ENCODE measurements at places on chromosomes 11 and 22.

GRCh38 chr11:13939961-13940906, 22.3 kb upstream of the SPON1 start:
- DNase-seq: no peak

GRCh38 chr11:65774525-65775306, 6.1 kb downstream of the AP5B1 start:
- no peak for DNase-seq

DNA sequence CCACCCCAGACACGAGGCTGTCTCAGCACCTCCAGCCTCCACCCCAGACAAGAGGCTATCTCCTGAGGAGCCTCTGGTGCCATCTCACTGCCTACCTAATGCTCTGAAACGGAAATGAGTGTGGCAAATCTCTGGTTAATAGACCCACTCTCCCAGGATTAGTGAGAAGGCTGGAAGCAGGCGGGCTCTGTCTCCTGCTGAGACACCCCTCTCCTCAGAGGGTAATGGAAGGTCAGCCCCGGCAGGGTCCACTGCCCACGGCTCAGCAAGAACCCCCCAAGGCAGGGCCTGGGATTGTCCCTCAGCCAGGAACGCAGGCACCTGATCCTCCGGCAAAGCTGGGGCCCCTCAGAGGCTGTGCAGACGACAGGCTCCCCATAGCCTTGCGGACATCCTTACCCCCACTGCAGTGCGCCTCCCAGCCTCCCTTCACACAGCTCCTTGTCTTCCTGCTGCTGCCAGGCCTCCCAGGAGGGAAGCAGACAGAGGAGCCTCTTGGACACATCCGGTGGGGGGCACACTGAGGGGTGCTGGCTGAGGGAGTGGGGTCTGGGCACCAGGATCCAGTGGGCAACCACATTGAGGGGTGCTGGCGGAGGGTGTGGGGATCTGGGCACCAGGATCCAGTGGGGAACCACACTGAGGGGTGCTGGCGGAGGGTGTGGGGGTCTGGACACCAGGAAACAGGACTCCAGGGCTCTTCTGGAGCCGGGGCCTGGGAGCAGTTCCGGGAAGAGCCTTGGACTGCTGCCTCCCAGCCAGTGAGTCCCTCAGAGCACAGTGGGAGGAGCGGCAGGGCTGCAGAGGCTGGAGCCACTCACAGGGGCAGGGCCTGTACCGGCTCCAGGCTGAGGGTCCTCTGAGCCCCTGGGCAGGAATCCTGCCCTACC, 13.1 kb downstream of the CHID1 start:
- no peak for DNase-seq

- no peak for DNase-seq
Observed at GRCh38 chr11:118883368-118884071, at the start of gene CXCR5. CXCR5 (plus strand) TSS chr11:118883892; CDS start chr11:118883942, 50 bp downstream.

GRCh38 chr22:46043816-46044620, 67.1 kb upstream of the WNT7B start:
- DNase-seq: no peak

GRCh38 chr11:63020671-63021291, 5.1 kb upstream of the SLC22A8 start:
- peak; percentile 41 for DNase-seq

- DNase-seq: peak; percentile 16
Observed at GRCh38 chr11:45665933-45666647, 668 bp upstream of the CHST1 start.

- no peak for DNase-seq
Observed at GRCh38 chr11:18364495-18365073, 29.8 kb upstream of the LDHA start.

DNA sequence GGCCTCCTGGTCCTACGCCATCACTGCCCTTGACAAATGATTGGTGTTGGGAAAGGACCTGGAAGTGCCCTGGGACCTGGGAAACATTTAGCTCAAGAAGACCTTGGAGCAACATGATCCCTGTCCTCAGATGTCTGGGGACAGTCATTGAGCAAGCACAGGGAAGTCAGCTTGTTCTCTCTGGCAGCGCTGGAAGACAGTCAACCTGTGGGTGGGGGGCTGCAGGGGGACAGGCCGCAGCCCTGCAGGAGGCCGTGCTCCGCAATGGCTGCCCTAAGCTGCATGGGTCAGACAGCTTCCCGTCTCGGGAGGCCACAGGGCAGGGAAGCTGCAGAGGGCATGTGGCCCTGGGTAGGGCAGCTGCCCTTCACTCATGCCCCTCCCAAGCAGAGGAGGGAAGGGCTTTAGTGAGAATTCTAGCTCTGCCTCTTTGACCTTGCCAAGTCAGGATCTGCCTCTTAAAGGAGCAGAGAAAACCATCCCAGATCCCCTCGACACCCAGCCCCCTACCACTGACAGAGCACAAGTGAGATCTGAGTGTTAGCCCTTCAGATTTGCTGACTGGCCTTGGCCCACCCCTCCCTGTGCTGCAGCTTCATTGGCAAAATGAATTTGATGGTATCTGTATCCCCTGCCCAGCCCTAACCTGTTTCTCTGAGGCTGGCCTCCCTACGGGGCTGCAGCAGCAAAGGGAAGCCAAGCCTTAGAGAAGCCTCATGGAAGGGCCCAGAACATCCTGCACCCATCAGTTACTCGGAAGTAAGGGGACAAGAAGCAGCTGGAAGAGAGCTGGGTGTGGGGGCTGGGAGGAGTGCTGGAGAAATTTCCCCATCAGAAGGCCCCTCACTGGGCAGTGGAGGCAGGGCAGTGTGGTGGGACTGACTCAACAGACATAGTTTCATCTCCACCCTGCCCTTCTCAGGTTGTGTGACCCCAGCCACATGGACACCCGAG, 6.2 kb upstream of the SREBF2 start:
- DNase-seq: no peak

DNA sequence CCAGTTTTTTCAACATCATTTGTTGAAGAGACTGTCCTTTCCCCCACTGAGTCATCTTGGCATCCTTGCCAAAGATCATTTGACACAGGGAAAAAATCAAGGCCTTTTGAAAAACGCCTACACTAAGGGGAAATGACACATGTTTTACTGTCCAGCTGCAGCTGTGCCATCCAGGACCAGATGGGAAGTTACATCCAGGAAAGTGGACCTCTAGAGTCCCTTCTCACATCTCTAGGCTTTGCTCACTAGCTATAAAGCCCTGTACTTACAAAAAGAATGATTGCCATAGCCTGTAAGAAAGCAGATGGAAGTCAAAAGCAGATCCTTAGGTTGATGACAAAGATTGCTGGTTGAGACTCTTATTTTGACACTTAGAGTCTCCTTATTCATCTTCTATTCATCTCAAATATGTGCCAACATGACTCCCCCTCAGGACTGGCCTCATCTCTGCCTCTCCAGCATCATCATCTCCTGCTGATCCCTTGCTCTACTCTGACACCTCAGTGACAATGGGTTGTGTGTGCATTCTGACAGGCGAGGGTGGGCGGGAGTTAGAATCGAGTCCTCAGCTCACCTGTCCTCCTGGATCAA, 22.8 kb downstream of the OSBP2 start:
- DNase-seq: no peak

DNA sequence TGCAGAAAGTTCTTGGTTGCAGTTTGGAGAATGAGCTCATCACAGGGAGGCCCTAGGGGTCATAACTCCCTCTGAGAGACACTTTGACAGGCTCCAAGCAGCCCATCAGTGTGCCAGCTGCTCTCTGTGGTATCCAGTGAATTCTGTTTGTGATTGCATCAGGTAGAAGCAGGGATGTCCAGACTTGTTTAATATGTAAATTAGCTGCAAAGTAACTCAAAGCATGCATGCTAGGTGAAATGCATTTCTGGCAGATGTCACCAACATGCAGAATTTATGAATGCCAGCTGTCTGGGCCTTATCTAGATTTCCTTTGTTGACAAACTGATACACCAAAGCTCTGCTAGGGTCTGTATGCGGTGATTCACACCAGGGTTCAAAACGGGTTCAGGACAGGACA, 123.6 kb upstream of the MTNR1B start:
- DNase-seq: no peak

DNA sequence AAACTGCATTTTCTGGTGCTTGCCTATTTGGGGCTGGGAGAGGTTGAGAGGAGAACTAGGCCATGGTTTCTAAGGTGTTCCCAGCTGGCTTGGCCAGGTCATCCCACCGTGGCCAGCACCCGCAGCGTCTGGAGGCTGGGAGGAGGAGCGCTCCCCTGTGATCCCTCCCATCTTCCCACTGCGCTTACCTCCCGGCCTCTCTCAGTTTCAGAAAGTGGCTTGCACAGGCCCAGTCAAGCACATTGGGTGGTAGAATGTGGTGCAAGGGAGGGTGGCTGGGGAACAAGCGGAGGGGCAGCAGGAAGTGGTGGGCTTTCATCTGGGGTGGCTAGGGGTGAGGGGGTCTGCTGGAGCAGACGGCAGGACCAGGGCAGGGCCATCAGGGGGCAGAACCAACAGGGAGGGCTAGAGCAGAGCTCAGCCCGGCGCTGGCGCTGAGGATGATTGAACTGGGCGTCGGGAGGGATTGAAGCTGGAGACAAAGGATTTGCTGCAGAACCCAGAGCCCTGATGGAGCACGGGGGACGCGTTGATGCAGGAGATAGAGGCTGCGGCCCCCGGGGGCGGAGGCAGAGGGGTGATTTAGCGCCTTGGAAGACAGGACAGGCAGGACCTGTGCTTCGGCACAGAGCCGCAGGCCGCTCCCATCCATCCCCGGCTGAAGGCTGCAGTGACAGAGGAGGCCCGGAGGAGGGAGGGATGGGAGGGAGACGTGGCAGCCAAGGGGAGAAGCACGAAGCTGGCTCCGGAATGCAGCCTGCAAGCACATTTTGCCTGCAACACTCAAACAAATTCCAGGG, 76.0 kb downstream of the TRIM29 start:
- DNase-seq: no peak

DNA sequence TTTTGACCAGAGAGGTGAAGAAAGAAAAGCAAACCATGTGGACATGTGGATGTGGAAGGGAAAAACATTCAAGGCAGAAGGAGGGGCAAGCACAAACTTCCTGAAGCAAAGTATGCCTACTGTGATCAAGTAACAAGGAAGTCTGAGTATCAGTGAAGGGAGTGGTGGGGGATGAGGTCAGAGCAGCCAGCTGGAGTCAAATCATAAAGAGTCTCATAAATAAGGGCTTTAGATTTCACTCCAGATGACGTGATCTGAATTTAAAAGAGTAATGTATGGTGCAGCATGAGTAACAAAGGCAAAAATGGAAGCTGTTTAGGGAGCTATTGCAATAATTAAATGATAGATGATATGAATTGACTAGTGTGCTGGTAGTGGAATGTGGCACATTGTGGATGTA, 665.4 kb upstream of the CCDC90B start:
- DNase-seq: no peak

GRCh38 chr11:70233034-70233433, 29.9 kb downstream of the FADD start:
- no peak for DNase-seq

GRCh38 chr11:126214441-126214840, 2.9 kb downstream of the FAM118B start:
- DNase-seq: no peak

DNA sequence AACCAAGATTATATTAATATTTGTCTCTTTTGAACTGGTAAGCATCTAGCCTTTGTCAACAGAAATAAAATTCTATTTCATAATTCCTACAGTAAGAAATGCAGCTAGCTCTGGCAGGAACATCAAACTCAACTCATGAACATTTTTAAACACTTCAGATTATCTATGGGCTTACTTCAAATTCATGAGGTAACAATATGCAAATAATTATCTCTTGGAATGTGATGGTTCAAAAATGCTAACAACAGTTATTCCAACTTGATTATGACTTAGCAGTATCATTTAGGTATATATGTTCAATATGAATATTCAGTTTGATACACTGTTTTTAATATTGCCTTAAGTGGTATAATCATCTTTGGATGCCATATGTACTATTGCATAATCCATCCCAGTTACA, 1103.5 kb upstream of the CCDC90B start:
- DNase-seq: no peak

GRCh38 chr11:113256431-113257202, 57.8 kb upstream of the TTC12 start:
- DNase-seq: no peak

DNA sequence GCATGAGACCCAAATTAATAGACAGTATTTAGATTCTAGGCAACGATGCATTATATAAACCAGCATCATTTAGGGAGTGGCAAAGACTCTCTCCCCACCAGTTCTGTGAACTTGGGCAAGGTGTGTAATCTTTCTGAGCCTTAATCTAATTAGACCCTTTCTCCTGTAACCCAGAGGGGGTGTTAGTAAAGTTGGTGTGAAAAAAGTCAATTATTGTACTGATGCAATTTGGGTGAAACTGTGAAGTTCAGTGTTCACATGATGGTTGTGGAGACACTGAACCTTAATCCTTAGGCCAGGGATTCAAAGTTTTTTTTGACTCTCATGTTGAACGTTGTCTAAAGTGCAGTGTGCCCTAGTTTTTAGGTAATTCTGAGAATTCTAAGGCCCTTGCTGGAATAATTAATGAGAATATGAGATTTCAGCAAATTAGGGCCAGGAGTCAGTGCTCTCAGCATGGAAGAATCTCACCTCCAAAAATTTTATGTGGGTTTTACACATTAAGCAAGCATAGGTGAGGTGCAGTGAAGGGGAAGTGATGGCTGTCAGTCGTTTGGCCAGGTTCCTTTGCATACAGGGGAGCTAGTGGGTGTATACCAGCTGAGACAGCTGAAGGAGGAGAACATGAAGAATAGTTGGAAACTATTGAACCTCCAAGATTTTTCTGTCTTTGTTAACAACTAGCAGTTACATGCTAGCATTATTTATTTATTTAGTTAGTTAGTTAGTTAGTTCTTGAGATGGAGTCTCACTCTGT, 94.2 kb downstream of the PTPRJ start:
- no peak for DNase-seq

DNA sequence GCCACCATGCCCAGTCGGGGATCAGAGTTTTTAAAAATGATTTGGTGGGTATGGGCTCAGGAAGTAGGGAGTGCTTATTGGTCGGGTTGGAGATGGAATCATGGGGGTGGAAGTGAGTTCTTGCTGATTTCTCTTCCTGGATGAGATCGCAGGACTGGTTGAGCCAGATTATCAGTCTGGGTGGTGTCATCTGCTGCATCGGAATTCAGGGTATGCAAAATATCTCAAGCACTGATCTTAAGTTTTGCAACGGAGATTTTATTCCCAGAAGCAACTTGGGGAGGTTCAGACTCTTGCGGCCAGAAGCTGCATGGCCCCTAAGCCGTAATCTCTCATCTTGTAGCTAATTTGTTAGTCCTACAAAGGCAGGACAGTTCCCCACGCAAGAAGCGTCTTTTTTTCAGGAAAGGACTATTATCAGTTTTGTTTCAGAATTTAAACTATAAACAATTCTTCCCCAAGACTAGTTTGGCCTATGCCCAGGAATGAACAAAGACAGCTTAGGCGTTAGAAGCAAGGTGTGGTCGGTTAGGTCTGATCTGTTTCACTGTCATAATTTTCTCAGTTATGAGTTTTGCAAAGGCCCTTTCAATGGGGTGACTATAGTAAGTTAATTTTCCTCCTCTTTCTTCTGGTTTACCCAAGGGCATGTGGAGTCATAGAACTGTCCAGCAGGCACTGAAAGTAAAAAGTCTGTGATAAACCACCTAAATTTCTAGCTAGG, 1.4 kb upstream of the PIWIL3 start:
- no peak for DNase-seq

- no peak for DNase-seq
Observed at GRCh38 chr11:3046641-3047040, 10.6 kb downstream of the CARS1 start.

All from NB4 (cell line).